ENCODE measurements at places on chromosomes 4 and X.

- no peak for DNase-seq
These were observed 150.5 kb downstream of the TBCK start for GRCh38 chr4:106165351-106166010.

DNA sequence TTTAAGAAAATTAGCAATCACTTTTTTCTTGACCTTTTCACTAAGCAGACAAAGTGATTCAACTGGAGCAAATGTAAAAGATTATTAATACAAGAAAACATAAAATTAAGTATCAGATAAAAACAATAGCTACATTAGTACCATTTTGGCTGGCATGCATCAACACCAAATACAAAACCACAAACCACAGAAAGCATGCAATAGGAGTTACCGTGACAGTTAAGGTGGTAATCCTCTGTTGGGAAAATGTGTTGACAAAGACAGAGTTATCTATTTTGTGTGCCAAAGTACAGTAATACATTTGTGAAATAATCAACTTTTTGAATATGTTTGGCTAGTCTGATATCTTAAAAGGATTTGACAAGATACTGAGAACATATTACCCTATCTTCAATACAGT is 89.8 kb upstream of the ETNPPL start:
- no peak for DNase-seq

DNA sequence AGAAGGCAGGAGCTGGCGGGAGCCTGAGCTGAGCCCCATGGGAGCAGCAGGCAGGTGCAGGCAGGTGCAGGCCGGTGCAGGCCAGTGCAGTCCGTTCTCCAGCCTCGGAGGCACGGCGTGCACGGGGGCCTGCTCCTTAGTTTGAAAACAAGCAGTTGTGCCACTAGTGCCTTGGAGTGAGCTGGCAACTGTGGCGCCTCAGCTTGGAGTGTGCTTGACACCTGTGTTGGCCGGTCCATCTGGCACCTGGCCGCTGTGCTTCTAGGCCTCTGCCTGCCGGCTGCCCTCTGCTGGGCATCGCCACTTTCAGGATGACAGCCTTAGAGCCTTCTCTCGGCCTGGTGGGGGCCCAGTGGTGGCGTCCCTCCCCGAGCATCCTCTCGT is 47.9 kb downstream of the RGS12 start:
- DNase-seq, result no peak

DNA sequence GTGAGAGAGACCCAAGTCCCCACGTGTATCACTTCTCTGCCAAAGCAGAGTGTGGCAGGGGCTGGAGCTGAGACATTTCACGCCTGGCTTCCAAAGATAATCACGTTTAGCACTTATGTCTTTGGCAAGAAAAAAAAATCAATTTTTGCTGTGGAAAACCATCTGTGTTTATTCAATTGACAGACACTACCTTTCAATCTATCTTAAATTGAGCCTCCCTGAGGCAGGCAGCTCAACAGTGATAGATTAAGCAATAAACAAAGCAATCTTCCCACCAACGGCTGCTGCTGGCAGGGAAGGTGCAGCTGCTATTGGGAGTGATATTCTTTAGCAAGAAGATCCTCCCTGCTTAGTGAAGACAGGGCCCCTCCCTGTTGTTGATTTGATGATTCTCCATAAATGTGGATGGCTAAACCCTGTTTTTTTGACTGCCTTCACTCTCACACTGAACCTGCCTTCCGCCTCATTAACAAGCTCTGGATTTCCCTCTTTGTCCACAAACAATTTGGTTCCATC is 11.6 kb upstream of the MAGEB17 start:
- DNase-seq, result no peak

DNA sequence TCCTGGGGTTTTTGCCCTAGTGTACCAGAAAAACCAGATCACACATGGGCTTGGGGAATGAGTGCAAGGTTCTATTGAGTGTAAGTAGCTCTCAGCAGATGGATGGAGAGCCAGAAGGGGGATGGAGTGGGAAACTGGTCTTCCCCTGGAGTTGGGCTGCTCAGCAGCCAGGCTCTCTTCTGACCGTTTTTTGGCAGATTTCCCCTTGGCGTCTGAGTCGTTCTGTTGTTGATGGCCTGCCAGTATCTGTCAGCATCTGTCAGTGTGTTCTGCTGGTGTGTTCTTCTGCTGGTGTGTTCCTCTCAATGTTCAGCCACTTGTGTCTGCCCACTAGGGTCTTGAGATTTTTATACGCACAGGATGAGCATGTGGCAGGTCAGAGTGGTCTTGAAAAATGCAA is 633.9 kb upstream of the CPEB2 start:
- no peak for DNase-seq

DNA sequence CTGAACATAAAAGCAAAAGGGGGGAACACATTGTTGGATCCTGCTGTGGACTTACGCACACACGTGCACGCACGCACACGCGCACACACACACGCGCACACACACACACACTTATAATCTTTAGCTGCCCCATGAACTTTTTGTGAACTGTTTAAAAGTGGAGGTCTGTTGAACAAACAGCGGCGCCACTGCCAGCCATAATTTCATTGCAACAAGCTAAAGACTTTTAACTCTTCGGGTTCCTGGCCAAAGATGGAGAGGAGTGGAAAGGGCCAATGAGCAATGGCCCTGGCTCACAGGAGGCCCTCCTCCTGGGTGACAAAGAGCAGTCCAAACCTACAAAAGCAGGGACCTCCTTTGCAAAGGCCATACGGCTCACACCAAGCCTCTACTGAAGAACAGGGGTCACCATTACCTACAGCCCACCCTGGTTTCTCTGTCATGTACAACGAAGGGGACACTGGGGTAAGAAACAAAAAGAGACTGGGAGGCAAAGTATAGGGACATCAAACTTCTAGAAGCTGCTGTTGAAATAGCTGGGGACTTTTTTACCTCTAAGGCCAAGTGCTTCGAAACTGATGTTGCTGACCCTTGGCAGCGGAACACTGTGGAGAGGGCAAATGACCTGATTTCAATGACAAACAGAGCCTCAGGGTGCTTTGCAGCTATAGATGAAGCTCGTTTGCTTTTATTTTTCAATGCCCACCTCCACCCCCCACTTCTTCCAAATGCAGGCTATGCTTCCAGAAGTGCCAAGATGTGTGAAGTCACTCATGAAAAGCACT is 16.7 kb downstream of the BCOR start:
- DNase-seq, result no peak

GRCh38 chrX:77519765-77520164 is 72.6 kb downstream of the FGF16 start:
- DNase-seq, result no peak

DNA sequence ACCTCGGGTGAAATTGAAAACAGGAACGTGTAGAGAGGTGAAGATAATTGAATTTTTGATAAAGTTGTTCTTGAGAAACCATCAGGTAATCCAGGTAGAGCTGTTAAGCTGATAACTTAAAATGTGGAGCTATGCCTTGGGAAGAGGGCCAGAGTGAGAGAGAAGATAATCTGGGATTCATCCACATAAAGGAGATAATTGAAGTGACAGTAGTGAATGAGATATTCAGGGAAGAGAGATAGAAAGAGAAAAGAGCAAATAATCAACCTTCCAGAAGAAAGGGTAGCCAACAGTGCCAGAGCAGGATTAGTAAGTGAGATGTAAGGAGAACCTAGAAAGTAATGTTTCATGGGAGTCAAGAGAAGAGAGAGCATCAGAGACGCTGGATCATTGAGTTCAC is 297.6 kb downstream of the PACRGL start:
- DNase-seq, result no peak

GRCh38 chr4:42954963-42955669 is 62.6 kb downstream of the GRXCR1 start:
- DNase-seq, result no peak

DNA sequence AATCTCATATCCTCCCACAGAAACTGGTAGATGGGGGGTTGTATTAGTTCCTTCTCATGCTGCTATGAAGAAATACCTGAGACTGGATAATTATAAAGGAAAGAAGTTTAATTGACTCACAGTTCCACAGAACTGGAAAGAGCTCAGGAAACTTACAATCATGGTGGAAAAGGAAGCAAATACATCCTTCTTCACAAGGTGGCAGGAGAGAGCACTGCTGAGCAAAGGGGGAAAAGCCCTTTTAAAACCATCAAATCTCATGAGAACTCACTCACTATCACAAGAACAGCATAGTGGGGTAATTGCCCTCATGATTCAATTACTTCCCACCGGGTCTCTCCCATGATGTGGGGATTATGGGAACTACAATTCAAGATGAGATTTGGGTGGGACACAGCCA is 250.5 kb upstream of the GPRIN3 start:
- DNase-seq, result no peak

- no peak for DNase-seq
These were observed 246.6 kb downstream of the OPHN1 start for GRCh38 chrX:68186552-68187262.

GRCh38 chr4:88981556-88981955 is 75.4 kb downstream of the FAM13A start:
- DNase-seq, result no peak

- no peak for DNase-seq
These were observed 144.4 kb upstream of the TET2 start for GRCh38 chr4:105002278-105002677.

DNA sequence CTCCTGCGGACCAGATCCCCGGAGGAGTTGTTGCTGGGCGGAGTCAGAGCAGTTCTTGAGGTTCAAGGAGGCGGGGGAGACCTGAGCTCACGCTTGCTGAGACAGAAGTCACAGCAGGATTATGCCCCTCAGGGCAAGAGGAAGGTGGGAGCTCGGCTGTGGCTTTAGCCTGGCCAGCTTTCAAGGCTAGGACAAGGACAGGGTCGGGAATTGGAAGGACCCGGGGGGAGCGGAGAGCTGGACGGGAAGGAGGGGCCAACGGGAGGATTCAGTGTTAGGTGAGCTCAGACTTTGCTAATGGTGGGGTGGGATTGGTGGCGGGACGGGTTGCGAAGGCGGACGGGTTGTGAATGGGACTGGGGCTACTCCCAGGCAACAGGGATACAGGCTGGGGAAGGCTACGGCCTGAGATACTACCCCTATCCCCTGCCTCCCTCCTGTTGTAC is at the start of gene RIBC1:
Gene RIBC1, plus strand, starts transcription at position 13 of the 446 bp plus-strand sequence. CDS start 3,404 bp downstream, outside the sequence.
- no peak for DNase-seq

DNA sequence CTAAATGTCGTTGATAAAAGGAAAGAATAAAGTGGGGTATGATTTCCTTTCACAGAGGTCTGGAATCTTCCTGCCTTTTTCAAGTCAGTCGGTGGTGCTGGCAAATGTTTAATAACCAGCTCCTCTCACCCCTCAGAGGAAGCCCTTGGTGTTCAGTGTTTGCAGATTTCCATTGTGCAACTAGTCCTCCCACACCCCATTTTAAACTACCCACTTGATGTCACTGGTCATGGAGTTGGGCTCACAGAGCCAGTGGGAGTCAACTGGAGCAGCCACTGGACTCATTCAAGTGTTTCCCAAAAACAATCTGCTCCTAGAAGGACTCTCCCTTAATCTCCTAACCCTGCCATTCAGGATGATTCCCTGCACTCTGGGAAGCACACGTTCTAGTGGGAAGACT is 149.2 kb downstream of the PTTG2 start:
- no peak for DNase-seq

DNA sequence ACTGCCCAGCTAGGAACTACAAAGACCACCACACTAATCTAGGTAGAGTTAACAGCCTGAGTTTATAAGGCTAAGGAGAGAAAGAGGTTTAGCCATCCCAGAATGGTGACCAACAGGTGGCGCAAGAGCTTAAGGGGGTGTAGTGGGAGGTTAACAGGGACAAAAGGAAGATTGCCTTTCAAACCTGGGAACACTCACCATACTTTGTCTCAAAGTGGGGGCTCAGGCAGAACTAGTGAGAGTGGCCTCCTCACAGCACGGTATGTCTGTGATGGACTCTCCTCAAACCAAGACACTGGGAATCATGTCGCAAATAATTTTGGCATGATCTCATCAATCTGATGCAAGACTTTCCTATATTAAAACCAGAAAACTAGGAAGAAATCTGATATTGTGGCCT is 23.4 kb downstream of the CCNI start:
- peak; percentile 48 for DNase-seq

GRCh38 chr4:102447413-102447812 is 53.7 kb upstream of the NFKB1 start:
- no peak for DNase-seq

DNA sequence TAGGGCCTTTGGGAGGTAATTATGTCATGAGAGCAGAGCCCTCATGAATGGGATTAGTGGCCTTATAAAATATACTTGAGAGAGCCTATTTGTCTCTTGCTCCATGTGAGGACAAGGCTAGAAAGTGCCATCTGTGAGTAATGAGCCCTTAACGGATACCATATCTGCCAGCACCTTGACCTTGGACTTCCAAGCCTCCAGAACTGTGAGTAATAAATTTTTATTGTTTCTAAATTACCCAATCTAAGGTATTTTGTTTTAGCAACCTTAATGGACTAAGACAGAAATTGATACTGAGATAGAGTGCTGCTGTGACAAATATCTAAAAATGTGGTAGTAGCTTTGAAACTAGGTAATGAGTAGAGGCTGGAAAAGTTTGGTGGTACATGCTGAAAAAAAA is 285.0 kb upstream of the DIPK2B start:
- DNase-seq, result no peak

GRCh38 chrX:13647709-13648212 is 5.2 kb upstream of the TCEANC start:
- peak; percentile 57 for DNase-seq

- DNase-seq, result no peak
These were observed 11.3 kb upstream of the APLN start for GRCh38 chrX:129665916-129666644.

DNA sequence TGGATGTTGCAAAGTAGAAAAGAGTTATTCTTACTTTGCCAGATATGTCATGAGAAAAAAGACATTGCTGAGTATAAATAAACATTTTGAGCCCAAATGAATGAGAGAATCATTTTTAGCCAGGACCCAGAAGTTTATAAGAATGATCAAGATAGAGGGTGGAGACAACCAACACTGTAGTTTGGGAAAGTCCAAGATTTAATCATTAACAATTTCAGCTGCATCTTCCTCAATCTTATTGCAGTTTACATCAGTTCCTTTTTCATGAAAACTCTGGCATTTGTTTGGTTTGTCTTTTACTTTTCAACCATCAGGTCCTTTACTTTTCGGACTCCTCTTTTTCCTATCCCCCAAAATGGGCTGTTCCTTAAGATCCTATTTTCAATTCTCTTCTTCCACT is 645.9 kb downstream of the ANKRD50 start:
- DNase-seq, result no peak

GRCh38 chrX:8969378-8969777 is 64.5 kb downstream of the FAM9B start:
- no peak for DNase-seq

DNA sequence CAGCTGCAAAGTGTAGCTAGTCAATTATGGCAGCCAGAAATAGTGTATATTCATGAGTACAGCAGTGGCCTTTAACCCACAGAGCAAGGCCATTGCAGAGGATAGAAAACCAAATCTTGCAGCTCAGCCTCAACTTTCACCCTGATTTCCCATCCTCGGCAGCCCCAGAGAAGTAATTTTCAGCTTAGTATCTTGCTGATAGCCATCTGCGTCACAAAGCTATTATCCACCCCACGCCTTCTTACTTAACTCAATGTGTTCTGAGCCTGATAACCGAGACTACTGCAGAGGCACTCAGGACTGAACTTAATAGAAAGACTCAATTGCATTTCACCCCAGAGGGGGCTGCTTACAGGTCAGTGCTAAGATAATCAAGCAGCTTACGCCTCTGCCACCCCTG is 174.5 kb upstream of the MAOA start:
- DNase-seq, result no peak

- DNase-seq, result no peak
These were observed 27.2 kb downstream of the ANTXR2 start for GRCh38 chr4:80045786-80046185.

- DNase-seq, result no peak
These were observed 200.4 kb upstream of the GYPA start for GRCh38 chr4:144340931-144341330.

- DNase-seq, result no peak
These were observed 27.1 kb downstream of the PIR start for GRCh38 chrX:15465896-15466651.

- no peak for DNase-seq
These were observed 17.1 kb downstream of the BEND2 start for GRCh38 chrX:18203631-18204030.
